Ureter (tissue), 1 donor: ENCODE measurements at places on chromosomes 16 and 17. TPM values are rescaled to one million over a fixed set of nuclear protein-coding genes. Genes with fewer than 3 reads are reported as not detected.
A peak's percentile ranks its signal among the peaks of the same experiment; 100 is the strongest.

- no peak for DNase-seq
These were observed 2137.1 kb downstream of the TP53TG3F start for GRCh38 chr16:35596467-35596866.

- no peak for DNase-seq
These were observed 170.8 kb upstream of the FAM20A start for GRCh38 chr17:68771867-68772515.

DNA sequence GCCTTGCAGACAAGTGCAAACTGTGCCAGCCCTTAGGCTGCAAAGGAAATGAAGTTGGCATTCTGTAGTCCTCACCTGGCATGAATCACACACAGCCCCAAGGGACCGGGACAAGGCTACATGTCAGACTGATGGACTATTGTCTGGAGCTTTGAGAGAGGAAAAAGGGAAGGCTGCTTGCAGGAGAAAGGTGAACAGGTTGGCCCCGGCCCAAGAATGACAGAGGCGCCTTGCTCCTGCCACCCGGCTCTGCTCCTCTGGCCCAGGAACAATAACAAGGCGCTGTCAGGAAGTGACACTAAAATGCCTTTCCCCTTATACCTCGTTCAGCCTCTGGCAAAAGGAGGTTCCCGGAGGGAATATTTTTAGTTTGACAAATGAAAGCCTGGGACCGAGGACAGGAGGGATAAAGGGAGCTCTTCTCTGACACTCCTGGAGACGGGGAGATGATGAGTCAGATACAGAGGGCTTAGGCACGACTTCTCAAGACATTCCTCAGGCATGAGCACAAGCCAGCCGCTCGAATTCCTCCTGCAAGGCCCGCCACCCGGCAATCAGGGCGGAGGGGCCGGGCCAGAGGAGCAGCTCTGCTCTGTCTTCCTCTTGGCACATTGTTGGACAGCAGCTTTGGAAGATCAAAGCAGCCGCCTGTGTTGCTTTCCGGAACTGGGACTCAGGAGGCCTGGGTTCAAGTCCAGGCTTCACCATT, 105.8 kb downstream of the NOG start:
- DNase-seq = peak; percentile 76

- no peak for DNase-seq
These were observed 9.8 kb upstream of the MED11 start for GRCh38 chr17:4721203-4722135.

Gene LITAFD
- total RNA-seq = not detected

DNA sequence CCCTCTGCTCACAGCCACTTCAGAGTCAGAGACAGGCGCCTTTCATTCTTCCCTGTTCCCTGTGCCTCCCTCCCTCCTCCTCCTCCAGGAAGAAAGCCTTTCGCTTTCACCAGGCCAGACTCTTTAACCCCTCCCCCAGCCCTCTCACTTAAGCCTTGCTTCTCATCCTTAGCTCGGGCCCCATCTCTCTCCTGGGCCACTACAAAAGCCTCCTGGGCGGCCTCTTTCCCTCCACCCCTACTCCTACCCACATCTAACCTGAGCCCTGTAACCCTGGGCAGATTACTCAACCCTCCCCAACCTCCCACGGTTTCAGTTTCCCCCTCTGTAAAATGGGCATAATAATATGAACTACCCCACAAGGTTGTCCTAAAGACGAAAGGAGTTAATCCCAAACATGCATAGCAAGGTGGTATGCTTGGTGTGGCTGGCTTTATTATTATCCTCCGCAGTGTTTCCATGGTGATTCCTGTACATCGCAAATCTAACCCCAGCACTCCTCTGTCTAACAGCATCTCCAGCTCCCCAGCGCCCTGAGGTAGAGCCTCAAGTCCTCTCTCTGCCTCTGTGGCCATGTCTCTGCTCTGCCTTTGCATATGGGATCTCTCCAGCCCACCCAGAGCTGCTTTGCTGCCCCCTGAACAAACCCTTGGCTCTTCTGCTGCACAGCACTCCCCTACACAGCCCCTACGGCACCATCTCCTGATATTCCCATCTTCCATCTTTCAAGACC, 17.7 kb downstream of the PIMREG start:
- DNase-seq = no peak

GRCh38 chr17:11511696-11512095, 86.6 kb upstream of the DNAH9 start:
- no peak for DNase-seq

DNA sequence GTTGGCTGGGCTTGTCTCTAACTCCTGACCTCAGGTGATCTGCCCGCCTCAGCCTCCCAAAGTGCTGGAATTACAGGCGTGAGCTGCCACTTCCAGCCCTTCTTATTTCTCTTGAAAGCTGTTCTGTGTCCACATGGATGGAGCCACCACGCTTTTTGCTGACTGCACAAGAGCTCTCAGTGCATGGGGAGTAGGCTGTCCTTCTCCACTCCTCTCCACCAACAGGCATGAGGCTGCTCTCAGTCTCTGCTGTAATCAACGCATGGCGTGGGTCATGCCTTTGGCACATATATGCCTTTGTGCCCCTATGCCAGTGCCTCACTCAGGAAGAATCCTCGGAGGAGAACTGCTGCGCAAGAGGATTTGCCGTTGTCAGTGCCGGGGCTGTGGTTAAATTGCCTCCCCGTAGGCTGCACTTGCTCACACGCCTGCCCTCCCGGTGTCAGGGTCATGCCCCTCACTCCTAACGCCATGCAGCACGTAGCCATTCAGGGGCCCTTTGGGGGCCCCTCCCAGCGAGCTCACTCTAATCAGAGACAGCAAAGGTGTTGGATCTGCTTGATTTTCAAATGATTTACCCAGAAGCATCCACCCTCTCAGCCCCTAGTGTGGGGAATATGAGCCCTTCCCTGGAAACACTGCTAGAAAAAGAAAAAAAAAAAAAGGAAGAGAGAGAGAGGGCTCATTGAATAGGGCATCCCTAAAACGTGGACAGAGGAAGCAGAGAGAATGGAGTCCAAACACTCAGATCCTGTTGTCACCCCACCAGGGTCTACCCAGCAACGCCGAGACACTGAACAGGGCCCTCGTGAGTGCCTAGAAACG, 47.5 kb upstream of the ZCCHC14 start:
- no peak for DNase-seq

DNA sequence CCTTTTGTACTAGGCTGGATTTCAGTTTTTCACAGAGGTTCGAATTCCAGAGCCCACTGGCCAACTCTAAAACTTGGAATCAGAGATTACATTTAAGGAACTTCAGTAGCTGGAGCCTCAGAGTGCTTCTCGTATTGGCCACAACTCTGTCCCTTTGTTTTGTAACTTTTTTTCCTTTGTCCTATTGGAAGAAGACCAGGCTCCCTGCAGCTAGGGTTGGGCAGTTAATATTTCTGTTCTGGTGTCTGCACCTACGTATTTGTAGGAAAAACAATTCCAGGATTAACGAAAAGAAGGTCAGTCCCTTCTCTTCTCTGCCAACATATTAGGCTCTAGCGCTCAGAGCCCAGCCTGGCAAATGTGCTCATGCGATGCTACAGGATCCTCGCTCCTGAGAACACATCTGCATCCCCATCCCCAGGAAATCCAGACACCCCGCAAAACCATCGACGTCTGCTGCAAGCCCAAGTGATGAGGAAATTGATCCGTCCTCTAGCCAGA, 1.9 kb downstream of the CDH11 start:
- DNase-seq = no peak

Gene RND2
- total RNA-seq = 3.0 TPM

DNA sequence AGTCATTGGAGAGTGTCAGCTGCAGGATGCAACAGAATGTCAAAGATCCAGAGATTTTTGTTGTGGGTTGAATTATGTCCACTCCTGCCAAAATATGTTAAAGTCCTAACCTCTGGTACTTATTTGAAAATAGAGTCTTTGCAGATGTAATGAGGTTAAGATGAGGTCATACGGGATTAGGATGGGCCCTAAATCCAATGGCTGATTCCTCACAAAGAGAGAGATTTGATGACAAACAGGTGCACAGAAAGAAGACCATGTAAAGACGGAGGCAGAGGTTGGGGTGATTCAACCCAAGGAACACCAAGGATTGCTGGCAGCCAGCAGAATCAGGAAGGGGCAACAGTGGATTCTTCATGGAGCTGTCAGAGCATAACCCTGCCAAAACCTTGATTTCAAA, 34.5 kb upstream of the USP22 start:
- no peak for DNase-seq

DNA sequence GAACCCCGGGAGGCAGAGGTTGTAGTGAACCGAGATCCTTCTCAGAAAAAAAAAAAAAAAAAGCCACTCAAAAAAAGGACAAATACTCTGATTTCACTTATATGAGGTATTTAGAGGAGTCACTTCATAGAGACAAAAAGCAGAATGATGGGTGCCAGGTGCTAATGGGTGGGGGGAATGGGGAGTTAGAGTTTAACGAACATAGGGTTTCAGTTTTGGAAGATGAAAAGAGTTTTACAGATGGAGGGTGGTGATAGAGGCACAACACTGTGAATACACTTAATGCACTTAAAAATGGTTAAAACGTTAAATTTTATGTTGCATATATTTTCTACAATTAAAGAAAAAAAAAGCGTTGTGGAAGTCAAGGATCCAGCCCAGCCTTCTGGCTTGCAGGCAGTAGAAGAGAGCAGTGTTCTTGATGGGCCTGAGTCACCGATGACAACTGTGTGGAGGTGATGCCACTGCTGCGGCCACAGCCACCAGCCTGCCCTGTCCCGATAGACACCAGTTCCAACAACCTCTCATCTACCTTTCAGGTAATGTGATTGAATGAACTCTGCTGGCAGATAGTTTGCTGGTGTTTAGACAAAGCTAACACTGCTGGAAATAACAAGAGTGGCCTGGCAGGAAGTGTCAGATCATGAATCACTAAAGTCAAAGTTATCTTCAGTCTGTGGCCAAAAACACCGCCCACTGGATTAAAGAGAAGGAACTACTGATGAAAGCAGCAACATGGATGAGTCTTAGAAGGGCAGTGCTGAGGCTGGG, 49.9 kb upstream of the COX10 start:
- no peak for DNase-seq

- DNase-seq = no peak
These were observed 53.2 kb downstream of the BANP start for GRCh38 chr16:88004391-88004790.

- DNase-seq = no peak
These were observed 34.1 kb downstream of the EEF2K start for GRCh38 chr16:22240023-22240710.

Gene RAMP2
- 41.9 TPM for total RNA-seq
